Hematopoietic multipotent progenitor cell (in vitro differentiated cells): ENCODE measurements at places on chromosomes 16 and 17.

- peak; percentile 76 for DNase-seq
Measured at GRCh38 chr16:75593825-75594820, 27.9 kb downstream of the GABARAPL2 start.

DNA sequence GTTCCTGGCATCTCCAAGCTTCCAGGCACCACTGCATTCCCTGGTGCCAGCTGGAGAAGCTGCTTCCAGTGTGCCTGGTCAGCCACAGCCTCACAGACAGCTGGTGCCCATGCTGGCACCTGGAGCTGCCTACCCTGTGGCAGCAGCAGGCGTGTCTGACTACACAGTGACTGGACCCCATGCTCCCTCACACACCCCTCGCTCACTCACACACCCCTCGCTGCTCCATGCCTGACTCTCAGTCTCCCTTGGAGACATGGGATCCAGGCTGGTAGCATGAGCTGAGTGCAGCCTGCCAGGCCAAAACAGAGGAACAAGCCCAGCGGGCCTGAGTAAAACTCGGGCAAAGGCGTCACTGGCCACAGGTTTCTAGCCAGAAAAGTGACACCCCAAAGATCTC is 59.1 kb upstream of the SMIM36 start:
- DNase-seq, result no peak

DNA sequence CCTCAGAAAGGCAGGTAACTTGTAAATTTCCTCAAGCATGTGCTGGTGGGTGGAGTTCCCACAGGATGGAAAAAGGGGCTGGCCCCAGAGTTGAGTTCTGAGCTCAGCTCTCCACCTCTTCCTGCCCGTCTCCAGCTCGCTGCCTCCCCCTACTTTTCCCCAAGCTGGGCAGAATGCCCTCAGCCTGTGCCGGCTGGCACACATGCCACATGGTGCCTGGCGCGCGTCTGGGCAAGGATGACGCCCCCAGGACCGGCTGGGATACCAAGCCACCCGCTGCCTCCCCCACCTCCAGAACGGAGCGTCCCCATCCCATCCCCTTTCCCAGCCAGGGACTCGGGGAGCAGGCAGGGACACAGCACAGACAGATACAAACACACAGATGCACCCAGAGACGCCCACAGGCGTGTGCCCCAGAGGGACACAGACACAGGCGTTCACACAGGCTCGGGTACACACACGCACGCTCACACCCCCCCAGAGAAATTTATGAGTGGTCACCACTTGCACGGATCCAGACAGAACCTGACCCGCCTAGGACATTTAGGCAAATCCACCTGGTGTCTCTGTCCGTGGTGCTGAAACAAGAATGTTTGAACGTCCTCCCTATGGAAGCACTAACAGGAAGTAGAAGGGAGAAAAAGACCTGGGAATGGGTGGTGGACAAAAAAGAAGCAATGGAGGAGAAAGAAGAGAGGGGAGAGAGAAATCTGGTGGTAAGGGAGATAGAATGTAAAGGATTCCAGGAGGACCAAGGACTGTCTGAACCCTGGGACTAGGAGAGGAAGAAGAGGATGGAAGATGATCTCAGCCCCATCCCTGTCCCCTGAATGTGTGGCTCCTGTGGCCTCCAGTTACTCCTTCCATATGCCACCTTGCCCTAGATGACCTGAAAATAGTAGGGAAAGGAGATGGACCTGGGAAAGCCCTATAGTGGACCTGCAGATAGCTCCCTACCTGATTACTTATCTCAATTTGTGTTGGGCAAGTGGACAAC is 15.5 kb downstream of the NEUROD2 start:
- DNase-seq, result no peak

DNA sequence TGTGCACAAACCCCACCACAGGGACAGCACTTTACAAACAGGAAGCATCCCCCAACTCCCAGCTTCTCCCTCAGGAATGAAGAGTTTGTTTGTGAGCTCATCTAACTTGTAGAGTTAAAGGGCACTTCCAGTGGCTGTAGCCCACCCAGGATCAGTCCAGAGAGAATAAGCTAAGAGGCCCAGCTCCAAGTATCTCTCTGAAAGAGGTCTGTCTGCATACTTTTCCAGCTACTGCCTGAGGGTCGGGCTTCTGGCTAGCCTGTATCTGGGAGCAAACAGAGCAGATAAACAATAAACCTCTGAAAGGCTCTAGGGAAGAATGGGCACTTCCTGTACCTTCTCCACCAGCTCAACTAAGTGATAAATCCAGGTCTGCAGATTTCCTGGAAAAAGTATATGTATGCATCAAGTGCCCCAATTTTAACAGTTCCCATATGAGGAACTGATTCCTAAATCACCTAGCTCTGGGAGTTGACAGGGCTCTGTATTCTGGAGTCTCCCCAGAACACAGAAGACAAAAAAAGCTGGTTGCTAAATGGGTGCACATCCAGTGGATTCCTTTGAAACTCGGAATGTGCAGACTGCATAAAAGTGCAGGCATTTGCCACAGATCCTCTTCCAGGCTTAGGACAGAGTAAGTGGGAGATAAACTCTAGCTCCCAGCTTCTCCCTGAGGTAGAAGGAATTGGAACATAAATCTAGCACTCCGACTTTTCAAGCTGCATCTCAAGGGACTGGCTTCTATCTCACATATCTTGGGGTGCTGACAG is 37.1 kb upstream of the MYLK3 start:
- no peak for DNase-seq

GRCh38 chr16:49592546-49593423 is 219.2 kb downstream of the C16orf78 start:
- peak; percentile 16 for DNase-seq

- no peak for DNase-seq
Measured at GRCh38 chr17:80772906-80773242, 218.8 kb upstream of the CHMP6 start.

DNA sequence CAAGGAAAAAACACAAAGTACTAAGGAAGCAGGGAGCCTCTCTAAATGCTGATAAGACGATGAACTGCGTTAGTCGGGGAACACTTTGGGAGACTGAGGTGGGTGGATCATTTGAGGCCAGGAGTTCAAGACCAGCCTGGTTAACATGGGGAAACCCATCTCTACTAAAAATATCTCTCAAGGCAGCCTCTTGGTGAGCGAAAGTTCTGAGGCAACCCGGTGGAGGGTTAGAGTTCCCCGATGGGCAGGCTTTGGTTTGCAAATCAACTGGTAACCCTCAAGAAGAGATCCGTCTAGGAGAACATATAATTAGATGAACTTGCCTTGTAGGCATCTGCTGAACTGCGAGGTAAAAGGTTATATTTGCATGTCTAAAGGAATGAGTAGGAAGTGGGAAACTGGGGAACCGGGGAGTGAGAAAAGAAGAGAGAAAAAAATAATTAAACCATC is 44.6 kb downstream of the WSB1 start:
- DNase-seq, result no peak

- DNase-seq, result no peak
Measured at GRCh38 chr16:30969246-30969842, 11.8 kb downstream of the SETD1A start.

- no peak for DNase-seq
Measured at GRCh38 chr16:9383281-9383680, 291.8 kb downstream of the HAPSTR1 start.

DNA sequence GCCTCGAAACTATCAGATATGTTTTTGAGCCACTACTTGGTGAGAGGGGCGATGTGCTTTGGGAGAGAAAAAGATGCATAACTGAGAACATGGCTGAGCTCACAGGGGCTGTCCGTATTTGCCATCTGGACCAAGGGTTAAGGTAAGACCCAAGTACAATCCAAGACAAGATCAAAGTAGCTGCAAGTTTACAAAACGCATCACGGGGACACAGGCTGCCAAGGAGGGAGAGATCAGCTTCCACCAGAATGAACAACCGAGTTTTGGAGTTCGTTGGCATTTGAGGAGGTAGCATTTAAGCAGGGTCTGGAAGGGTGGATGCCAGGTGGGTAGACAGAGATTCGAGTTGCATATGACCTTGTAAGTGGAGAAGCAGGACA is 2.2 kb downstream of the PITPNC1 start:
- no peak for DNase-seq

DNA sequence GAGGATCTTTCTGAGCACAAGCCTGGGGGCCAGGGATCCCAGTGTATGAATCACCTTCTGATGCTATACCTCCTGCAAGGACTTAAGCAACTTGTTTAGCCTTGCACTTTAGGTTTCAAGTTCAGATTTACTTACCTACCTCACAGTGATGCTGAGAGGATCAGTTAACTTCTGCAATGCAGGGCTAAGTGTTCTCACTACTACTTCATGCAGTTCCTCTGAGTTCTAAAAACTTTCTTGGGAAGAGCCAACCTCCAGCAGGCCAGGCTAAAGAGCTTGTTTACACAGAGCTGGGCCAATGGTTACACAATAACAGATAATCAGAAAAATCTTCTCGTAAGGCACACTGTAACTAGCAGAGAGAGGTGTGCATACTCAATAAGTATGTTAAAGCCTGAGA is 13.0 kb downstream of the VEZF1 start:
- no peak for DNase-seq

DNA sequence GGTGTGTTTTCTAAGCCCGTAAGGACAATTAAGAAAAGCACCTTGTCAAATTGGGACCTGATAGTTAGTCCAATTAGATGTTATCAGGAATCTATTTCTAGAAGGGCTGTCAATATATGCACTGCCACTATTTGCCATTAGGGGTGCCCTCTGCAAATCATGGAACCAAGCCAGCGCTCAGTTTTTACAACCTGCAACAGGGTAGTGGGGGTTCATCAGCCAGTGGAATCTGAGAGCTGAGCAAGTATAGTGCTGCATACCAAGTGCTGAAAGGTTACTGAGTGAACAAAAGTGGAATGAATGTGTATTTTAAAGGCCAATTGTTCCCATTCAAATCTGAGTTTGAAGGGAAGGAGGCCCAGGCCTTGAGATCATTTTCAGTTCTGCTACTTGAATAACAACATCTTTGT is 10.4 kb downstream of the PRR11 start:
- DNase-seq, result no peak

- no peak for DNase-seq
Measured at GRCh38 chr17:8888704-8889302, 21.3 kb upstream of the PIK3R6 start.

- no peak for DNase-seq
Measured at GRCh38 chr17:31114956-31115555, 20.3 kb downstream of the NF1 start.

- no peak for DNase-seq
Measured at GRCh38 chr16:51854401-51854951, 692.5 kb downstream of the TOX3 start.

DNA sequence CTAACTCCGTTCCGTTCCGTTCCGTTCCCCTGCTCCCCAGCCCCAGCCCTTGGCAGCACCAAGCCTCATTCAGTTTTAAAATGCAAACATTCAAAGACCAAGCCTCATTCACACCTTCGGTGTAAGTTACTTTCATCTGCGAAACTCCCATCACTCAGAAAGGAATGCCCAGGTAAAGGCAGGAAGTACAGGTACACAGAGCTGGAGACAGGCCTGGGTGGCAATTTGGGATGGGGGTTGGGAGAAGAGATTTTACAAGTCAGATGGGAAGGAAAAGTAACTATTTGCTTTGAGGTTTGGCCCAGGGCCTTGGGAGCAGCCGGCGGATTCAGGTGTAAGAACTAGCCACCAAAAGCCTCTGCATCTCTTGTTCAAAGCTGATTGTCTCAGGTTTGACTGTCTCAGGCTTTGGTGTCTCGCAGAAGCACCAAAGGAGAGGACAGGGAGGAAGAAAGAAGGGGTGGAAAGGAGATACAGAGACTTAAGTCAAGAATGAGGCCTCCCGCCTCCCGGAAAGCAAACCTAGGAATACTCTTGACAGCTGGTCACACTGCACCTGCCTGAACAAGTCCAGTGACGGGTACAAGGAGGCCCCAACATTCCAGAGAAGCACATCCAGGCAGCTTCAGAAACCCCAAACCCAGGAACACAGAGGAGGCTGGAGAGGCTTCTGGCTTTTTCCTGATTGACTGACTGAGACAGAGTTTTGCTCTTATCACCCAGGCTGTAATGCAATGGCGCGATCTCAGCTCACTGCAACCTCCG is 54.7 kb downstream of the NXN start:
- no peak for DNase-seq

DNA sequence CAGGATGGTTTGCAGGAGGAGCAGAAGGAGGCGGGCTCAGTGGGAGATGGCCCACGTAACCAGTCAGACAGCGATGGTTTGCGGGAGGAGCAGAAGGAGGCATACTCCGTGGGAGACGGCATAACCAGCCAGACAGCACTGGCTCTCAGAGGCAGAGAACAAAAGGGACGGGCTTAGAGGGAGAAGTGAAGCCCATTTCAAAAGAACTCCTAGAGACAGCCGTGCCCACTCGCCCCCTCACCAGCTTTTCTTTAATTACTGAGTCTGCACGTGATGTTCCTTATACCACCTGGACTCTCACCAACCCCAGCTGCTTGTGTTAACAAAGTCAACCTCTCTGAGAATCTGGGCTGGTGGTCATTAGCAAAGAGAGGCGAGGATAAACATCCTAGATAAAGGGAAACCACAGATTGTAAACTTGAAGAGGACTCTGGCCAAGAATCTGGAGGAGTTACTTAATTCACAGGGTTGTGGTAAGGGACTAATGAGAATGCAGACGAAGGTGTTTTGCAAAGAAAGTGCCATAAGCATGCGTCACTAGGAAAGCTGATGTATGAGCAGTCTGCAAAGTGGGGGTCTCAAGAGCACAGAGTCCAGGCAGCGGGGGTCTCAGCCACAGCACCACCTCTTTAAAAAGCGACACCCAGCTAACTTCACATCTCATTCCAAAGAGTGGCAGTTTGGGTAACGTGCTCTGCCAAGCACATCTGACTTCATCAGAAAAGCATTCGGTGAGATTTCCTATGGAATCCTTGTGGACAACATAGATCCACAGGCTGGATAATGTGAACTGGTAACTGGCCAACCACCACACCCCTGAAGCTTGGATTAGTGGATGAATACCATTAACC is 51.7 kb downstream of the NXN start:
- DNase-seq, result no peak

DNA sequence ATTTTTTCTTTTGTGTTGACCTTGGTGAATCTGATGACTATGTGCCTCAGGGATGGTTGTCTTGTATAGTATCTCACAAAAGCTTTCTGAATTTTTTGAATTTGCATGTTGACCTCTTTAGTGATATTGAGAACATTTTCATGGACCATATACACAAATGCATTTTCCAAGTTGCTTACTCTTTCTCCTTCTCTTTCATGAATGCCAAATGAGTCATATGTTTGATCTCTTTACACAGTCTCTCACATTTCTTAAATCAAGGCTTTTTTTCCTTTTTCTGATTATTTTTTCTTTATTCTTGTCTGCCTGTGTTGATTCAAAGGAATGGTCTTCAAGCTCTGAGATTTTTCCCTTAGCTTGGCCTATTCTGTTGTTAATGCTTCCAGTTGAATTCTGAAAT is 46.6 kb upstream of the KCNJ16 start:
- no peak for DNase-seq

- DNase-seq, result no peak
Measured at GRCh38 chr16:2213817-2214718, 572 bp downstream of the PGP start.
